ENCODE measurements at places on chromosomes 1 and 21.

- no peak for DNase-seq
Measured at GRCh38 chr1:9539829-9540550, 725 bp downstream of the SLC25A33 start.

DNA sequence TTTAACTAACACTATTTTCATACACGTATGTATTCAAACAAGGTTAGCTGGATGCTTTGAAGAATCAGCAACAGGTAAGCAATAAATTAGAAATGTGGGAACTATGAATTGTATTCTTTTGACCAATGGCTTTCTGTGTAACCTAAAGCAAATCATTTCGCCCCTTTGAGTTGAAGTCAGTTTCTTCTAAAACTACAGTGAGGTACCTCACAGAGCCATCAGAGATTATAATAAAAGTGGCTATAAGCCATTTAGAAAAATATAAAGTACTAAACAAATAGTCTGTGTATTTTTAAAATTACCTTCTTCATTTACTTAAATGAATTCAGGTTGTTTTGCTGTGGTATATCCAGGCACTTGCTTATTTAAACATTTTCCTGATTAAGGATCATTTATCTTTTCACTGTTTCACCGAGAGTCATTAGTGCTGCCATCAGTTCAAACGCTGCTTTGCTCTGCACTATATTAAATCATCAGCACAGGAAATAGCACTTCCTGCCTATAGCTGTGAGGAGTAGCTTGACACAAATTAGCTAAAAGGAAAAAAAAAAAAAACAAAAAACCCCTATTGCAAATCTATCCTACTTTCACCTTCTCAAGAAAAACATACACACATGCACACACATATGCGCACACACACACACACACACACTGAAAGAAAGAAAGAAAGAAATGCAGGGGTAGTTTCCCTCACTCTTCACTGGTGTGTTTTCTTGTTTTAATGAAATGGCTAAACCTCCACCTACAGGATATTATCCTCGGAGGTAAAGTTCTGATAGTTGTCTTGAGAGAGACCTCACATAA is 39.8 kb upstream of the C1orf105 start:
- no peak for DNase-seq

DNA sequence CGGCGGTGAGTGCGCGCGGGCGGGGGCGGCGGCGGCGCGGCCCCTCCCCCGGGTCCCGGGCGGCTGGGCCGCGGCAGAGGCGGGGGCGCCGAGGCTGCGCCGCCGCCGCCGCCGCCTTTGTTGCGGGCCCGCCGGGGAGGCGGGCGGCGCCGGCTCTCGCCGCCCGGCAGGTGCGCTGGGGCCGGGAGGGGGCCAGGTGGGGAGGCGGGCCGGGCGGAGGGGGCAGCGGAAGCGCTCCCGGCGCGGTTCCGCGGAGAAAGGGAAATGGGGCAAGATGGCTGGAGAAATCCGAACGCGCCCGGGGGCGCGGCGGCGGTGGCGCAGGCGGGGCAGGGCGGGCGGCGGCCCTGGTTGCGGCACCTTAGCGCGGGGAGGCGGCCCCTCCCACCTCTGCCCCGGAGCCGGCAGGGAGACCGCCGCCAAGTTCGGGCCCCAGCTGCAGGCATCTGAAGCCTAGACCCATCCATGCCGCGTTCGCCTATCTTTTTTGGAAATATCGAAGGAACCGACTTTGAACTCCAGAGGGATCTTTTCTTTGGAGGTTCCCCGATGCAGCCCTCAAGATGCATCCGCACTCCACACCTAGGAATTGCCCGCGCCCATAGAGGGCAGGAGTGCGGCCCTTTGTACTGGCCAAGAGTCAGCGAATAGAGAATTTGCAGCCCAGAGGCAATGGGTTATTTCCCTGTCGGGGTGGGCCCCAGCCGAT is 479 bp downstream of the POGK start:
- peak; percentile 53 for DNase-seq

DNA sequence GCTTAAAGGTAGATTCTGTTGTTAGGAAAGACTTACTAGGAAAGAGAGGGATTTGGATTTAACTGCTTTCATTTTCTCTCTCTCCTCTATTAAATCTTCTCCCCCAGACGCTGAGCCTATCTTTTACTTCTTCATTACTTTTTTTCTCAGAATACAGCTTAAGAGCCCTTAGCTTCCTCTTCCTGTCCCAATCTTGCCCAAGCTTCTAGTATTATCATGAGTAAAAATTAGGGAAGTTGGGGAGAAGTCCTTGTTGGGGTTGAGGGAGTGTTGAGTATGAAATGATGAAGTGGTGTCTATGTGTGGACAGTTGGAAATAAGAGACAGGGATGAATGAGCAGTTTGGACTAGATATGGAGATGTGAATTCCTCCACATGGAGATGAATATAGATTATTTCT is 35.0 kb downstream of the ACP6 start:
- no peak for DNase-seq

GRCh38 chr21:34280389-34280795 is 83.4 kb upstream of the KCNE2 start:
- no peak for DNase-seq

DNA sequence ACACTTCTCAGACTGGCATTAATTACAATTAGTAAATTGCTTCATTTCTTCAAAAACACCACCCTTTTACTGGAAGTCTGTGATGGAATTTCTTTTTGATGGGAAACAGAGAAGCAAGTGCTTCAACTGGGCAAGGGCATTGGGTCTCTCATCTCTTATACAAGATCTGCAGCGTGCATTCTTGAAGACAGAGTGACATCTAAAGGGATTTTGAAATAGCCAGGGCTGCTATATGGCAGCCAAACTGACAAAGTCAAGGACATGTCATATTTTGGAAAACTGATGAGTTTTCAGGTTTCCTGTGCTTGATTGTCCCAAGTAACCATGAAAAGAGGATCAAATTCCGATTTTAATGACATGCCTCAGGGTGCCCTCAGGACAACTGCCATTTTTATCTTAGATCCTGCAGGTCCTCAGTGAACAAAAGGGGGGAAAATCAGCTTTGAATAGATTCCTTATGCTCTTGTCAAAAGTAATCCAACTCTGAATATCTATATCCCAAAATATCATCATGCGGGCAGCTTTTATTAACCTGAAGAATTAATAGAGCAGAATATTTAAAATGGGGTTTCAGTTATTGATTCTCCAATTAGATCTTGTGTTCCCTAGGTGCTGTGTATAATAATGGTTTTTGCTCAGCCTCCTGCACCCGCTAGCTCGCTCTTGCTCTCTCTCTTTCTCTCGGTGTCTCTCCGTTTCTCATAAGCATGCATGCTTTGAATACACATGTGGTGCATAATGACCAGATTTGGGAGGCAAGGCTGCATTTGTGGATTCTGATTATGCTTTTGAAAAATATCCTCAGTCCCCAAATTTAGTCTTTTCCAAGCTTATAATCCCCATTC is 221.8 kb downstream of the TTLL7 start:
- DNase-seq = no peak

GRCh38 chr1:98638185-98638584 is 23.3 kb upstream of the SNX7 start:
- no peak for DNase-seq

DNA sequence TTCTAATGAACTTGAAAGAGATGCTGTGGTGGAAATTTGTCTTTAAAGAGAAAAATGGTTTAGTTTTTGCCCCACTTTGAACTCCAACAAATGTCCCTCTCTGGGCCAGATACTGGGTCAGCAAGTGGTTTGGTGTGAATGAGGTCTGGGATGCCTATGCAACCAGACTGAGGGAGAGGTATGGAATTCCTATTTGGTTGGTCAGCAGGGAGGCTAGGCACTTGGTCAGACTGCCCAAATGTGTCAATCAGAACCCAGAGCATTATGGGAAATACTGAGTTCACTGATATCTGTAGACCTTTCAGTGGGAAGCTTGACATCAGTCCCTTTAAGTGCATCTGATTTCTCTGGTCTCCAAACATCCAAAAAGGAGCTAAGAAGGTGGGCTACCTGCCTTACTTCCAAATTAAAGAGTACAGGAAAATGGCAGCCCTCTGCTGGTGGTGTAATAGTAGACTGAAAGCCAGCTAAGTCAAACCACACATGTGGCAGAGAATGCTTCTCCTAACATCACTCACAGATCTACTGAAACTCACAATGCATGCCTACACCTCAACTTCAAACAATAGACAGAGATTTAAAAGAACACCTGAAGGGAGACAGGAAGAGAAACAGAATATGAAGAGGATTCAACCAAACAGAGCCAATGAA is 510.1 kb downstream of the PLA2G4A start:
- DNase-seq = no peak

GRCh38 chr1:241482761-241483250 is 36.7 kb downstream of the FH start:
- DNase-seq = no peak

GRCh38 chr21:31351960-31352359 is 7.9 kb upstream of the TIAM1 start:
- no peak for DNase-seq

Measured in activated effector memory CD4-positive, alpha-beta T cell treated with Interleukin-2 at 50 U/mL for 16 hours (primary cell).